ENCODE measurements at places on chromosomes 5 and 9.

- ATAC-seq, result no peak
Observed at GRCh38 chr5:124704594-124705284, 41.7 kb downstream of the ZNF608 start.

DNA sequence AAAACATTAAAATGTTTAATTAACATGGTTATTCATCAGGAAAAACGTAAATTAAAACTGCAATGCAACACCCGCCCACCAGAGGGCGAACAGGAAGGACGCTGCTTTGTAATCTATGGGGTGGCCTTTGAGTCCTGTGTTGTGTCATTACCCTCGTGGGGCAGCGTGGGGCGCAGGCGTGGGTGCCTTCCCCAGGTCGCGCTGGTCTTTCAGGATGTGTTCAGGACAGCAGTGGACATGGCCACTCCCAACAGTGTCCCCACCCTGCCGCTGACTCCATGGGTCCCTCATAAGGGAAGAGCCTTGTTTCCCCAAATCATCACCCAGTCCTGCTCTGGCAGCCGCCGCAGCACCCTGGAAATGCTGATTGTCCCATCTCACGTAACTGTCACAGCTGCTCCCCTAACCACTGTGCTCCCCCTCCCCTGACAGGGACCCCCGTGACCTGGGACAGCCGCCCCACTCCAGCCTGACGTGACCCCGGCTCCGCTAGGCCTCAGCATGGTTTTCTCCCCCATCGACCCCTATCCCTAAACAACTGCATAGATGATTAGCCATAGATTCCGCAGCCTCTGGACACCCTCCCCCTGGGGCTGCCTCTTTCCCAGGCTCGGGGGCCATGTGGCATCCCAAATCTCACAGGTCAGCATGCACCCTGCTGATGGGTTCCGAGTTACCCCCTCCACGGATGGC lies 36.4 kb downstream of the GLT6D1 start:
- ATAC-seq, result no peak

- peak; percentile 58 for ATAC-seq
Observed at GRCh38 chr5:177440211-177440989, 6.2 kb upstream of the PRR7 start.

DNA sequence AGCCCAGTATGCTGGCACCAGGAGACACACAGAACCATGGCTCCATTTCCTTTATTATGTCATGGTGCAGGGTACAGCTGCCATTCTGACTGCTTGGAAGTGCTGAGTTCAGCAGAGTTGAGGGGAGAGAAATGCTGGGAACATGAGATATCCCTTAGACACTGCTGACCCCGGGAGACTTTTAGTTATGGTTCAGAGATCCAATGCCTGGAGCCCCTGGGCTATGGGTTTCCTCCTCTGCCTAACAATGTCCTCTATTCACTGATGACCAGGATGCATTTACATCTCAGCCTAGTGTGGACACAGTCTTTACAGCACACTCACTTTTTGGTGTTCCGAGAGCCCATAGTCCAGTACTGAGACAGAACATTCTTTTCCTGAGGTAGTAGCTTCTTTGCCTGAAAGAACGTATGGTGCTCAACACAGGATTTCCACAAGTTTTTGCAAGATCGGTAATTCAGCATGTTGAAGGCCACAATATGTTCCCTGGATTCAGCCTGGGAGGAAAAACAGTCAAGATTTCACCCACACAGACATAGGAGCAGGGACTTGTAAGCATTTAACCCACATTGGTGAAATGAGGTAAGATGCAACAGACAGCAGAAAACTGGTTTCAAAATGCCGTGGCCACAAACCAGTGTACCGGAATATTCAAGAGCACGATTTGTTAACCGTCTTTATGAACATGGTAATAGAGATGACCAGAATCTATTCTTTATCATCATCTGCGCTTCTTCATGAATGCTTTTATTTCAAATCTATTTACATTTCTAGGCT lies 71.3 kb downstream of the PTPN3 start:
- ATAC-seq, result no peak

DNA sequence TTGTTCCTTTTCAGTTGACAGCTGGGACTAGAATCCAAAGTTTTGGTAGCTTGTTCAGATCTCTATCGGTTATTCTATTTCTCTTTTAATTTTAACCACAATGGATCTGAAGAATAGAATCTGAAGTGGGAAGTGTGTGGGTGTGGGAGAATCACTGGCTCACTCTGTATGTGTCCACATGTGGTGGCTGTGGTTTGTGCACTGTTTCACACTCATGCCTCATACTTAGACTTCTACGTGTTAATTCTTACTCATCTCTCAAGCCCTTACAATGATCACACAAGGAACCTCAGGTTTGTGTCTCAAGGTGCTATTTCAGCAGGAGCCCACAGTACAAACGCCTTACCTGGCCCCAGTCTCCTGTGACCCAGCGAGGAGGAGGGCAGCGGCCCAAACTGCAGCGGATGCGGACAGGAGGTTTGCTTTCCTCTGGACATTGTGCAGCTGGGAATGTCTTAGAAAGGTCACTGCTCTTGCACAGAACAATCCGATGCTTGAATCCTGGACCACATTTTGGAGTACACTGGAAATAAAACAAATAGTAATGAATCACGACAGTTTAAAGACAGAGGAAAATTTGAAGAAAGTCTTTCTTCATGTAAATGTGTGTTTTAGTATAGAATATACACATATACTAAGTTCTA lies 309.1 kb downstream of the ADAMTS6 start:
- peak; percentile 98 for ATAC-seq

GRCh38 chr5:31531543-31531887 lies 378 bp downstream of the DROSHA start:
- ATAC-seq, result peak; percentile 27

GRCh38 chr5:167777746-167778145 lies 513.7 kb upstream of the WWC1 start:
- ATAC-seq, result no peak

- ATAC-seq, result no peak
Observed at GRCh38 chr5:71969460-71969859, 137.8 kb upstream of the MAP1B start.

DNA sequence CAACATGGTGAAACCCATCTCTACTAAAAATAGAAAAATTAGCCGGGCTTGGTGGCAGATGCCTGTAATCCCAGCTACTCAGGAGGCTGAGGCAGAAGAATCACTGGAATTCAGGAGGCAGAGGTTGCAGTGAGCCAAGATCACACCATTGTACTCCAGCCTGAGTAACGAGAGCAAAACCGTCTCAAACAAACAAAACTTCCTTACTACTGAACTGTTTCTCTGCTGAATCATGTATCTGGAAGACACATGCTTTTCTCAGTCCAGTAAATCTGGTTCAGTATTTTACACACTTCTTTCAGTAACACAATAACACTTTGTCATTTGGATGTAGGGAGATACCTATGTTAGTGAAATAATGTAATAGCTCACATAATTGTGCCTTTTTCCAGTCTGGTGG lies 7.9 kb downstream of the TRMT10B start:
- no peak for ATAC-seq

DNA sequence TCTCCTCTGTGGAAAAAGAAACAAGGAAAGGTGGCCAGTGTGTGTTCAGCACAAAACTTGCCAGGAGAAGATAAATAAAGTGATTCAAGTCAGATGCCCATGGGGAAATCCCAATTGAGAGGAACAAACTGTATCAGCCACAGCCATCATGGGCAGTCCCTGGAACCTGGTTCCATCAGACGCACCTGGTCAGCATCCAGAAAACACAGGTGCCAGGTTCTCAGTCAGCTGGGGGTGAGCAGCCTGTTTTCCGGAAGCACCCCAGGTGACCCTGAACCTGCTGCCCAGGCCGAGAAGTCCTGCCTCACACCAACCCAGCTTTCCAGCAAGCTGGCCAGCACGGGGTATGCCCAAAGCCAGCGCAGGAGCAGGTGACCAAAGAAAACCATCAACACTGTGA lies 30.5 kb downstream of the PTCH1 start:
- no peak for ATAC-seq

- ATAC-seq, result no peak
Observed at GRCh38 chr5:91340532-91340931, 42.6 kb downstream of the ARRDC3 start.

DNA sequence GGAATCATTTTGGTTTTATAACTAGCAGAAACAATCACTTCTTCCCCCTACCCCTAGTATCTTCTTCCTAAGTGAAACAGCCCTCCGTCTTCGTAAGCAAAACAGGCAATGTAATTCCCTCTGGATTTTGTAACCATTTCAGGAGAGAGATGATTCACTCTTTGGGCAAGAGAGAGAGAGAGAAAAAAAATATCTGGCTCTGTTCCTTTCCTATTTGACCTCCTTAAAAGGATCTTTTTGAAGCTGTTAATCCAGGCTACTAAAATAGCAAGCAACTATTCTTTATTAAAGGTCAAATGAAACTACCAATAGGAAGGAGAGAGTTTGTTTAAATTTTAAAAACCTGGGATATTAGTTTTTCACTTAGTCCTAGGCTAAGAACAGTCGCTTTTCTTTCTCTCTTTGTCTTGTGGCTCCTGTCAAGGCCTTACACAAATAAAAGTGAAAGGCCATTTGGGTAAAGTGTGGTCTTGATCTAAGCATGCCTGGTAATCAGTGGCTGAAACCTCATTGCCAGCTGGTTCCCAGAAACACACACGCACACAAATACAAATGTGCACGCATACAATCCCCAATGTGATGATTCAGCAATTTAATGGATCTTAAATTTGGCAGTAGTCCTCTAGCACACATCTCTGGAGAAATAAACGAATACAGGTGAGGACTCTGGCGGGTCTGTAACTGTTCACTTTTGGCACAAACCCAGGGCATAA lies 70.2 kb downstream of the PRUNE2 start:
- no peak for ATAC-seq

- no peak for ATAC-seq
Observed at GRCh38 chr9:98380065-98380681, 124.7 kb upstream of the TBC1D2 start.

DNA sequence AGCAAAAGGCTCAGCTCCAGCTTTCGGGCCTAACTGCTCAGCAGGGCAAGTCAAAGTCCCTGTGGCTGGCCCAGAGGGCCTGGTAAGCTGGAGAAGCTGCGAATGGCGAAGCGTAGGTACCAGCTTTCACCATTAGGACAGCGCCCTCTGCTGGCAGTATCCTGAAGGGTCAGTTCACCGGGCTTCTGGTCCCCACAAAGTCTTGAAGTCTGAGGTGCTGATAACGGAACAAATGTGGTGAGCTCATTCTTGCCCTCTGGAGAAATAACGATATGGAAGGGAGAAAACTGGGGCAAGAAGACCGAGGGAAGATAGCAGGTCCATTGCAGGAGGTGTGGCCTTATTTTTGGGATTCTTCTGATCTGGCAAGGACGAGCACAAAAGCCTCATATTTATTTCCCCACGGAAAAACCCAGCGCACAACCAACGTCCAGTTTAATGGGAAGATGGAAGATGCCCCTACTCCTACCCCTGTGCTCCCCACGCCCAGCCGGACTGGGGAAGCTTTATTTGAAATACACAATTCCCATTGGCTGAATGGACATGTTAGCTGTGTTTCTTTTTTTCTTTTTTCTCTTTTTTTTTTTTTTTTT lies 7.2 kb downstream of the SOWAHA start:
- peak; percentile 90 for ATAC-seq

- ATAC-seq, result no peak
Observed at GRCh38 chr5:141245250-141245717, at the start of gene PCDHB15. Gene PCDHB15 (plus strand): TSS chr5:141245395. CDS start chr5:141245579, 184 bp downstream.

- no peak for ATAC-seq
Observed at GRCh38 chr9:99004717-99005460, 61.2 kb downstream of the COL15A1 start.

GRCh38 chr9:14277244-14277643 lies 36.7 kb downstream of the NFIB start:
- no peak for ATAC-seq

GRCh38 chr9:8832955-8833354 lies 1033.4 kb upstream of the DMAC1 start:
- no peak for ATAC-seq

DNA sequence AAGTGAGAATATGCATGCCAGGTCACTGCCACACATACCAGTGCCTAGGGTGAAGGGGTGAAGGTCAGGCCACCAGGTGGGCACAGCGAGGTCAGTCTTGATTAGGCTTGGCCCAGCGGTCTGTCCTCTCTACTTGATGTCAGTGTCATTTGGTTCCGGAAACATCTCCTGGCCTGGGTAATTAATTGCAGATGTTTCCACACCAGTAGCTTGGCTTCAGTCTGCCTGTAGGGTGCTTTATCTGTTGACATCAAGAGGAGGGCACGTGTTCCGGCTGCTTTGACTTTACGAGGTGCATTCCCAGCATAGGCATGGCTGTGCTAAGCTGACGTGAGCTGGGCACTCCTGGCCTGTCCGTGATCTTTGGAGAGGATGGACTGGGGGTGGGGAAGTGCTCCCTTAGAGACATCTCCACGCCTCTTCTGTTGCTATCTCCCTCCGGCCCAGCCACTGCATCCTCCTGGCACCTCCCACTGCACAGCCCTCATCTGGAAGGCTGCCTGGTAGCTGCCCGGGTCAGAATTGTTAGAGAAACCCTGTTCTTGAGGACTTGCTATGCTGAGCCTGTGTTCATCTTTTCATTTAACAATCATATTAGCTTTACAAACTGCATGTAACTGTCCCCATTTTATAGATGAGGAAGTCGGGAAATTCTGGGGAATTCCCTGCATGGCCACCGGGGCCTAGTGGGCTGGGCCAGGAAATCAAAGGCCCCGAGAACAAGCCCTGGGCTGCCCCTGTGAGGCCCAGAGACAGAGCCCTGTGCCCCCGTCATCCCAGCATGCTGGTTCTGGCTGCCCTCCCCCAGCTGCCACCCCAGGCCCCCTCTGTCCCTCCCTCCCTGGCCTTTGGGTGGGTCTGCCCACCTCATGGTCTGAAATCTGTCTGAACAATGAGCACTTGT lies 29.1 kb downstream of the JADE2 start:
- peak; percentile 49 for ATAC-seq

DNA sequence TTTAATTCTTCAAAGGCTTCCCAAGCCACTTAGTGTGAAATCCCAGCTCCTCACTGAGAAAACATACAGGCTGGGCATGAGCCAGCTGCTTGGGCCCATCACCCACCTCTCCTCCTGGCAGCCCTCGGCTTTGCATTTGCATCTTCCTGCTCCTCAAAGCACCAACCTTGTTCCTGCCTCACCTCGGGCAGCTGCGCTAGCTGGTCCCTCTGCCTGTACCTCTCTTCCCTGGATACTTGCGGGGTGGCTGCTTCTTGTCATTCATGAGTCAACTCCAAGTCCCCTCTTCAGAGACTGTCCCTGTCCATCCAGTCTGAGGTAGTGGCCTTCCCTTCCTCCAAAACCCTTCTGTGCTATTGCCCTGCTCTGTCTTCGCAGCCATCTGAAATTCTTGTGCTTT lies 116.1 kb upstream of the CXCL14 start:
- ATAC-seq, result no peak

- no peak for ATAC-seq
Observed at GRCh38 chr5:138702166-138703077, 50.8 kb upstream of the CTNNA1 start.

DNA sequence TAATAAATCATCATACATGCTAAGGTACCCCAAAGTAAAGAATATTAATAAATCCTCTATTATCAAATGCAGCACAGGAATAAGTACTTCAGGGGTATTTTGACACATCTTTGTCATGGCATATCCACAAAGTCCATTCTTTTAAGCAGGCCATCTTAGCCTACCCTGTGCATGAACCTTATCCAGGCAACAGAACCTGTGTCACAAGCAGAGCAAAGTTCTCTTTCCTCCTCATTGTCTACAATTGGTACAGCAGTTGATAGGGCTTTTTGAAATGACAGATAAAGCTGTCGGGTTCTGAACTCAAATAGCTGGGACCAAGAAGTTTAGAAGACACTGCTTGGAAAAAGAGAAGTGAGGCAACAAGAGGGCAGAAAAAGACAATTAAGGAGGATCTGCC lies 30.8 kb upstream of the PURA start:
- ATAC-seq, result no peak

GRCh38 chr5:97628807-97629206 lies 445.8 kb upstream of the RIOK2 start:
- ATAC-seq, result no peak

GRCh38 chr9:108468364-108468763 lies 387.4 kb downstream of the ACTL7B start:
- no peak for ATAC-seq

All from activated CD4-positive, CD25-positive, alpha-beta regulatory T cell treated with anti-CD3 and anti-CD28 coated beads, Interleukin-2, amount 50 U/mL, for 24 hours (primary cell).